ENCODE measurements at places on chromosomes 13 and 19. TPM values are rescaled to one million over a fixed set of nuclear protein-coding genes. Genes with fewer than 3 reads are reported as not detected.

NCCRP1 gene
- not detected for polyA plus RNA-seq

PSG6 gene
- not detected for polyA plus RNA-seq

OVOL3 gene
- polyA plus RNA-seq: not detected

GRCh38 chr13:75512253-75512652 lies 25.4 kb downstream of the COMMD6 start:
- DNase-seq: no peak

GRCh38 chr13:110354715-110355473 lies 47.8 kb downstream of the COL4A2 start:
- no peak for DNase-seq

GRCh38 chr19:17137417-17137816 lies 61.8 kb downstream of the MYO9B start:
- no peak for DNase-seq

DNA sequence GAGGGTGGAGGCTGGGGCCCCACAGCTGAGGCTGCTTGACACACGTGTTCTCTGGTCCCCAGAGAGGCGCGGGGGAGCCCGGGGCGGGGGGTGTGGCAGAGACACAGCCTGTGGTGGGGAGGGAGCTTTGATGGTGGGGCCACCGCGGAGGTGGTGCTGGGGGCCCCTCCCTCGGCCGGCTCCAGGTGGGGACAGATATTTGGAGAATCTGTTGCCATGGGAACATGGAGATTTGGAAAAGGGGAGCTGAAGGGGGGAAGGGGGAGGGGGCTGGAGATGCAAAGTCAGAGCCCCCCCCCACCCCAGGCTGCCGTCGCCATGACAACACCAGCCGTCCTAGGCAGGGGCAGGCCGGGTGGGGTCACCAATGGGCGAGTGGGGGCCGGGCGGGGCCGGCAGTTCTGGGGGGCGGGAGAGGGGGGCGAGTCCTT lies 1.2 kb downstream of the PRKCG start:
- peak; percentile 77 for DNase-seq

DNA sequence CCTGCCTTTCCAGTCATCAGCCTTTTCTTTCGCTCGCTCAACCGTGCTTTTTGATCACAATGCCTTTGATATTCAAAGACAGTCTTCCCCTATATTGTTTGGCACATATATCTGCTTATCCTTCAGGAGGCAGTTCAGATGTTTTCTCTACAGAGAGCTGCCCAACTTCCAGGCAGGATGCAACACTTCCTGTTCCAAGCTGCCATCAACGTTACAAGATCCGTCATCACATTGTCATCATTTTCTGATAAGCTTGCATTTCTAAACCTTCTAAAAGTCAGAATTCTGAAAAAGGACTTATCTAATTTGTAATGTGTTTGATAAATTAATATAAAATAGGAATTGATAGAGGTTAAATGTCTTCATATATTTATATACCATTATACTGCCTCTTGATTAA lies 574.2 kb downstream of the TBC1D4 start:
- DNase-seq: no peak

All from CD8-positive, alpha-beta memory T cell (primary cell).